Lower leg skin (tissue), 4 donors: ENCODE measurements at places on chromosomes 13 and 19.

DNA sequence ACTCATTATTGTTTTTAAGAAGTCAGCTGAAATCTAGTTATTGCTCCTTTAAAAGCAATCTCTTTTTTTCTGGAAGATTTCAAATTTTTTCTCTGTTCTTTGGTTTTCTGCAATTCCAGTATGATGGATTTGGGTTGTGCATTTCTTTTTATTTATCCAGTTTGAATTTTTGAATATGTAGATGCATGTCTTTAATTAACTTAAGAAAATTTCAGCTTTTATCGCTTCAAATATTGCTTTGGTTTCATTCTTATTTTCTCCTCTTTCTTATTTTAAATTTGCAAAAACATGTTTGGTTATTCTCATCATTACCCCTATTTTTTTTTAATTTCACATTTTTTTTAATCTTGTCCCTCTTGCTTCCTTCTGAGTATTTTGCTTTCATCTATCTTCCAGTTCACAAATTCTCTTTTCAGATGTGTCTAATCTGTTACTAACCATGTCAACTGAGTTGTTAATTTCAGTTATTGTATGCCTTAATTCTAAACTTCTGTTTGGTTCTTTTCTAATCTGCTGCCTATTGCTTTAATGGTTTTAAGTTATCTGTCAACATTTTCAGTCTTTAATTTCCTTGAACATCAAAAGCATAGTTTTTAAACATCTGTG, 56.8 kb downstream of the RAP2A start:
- DNase-seq: no peak

- no peak for DNase-seq
These were observed 49.9 kb downstream of the ZNF787 start for GRCh38 chr19:56071151-56071550.

GRCh38 chr19:51034704-51035103, at the start of gene KLK12:
KLK12 (minus strand) TSS chr19:51035002; CDS start chr19:51034621, 381 bp downstream.
- no peak for DNase-seq

GRCh38 chr13:42653679-42654078, 79.7 kb downstream of the TNFSF11 start:
- DNase-seq: no peak

GRCh38 chr19:13963603-13964105, 11.3 kb downstream of the DCAF15 start:
- no peak for DNase-seq

- no peak for DNase-seq
These were observed 57.5 kb upstream of the KCTD4 start for GRCh38 chr13:45258334-45258675.

DNA sequence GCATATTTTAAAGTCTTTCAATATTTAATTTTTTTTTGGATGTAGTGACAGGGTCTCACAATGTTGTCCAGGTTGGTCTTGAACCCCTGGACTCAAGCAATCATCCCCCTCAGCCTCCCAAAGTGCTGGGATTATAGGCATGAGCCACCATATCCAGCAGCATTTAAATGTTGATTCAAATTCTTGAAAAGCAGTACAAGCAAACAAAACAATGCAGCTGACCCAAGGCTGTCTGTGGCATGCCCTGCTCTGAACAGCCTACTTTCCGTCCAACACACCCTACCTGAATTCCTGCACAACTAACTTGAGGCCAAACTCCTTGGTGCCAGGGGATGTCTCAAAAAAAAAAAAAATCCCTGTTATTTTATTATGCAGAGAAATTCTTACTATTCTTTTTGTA, 23.0 kb downstream of the NEK5 start:
- no peak for DNase-seq

DNA sequence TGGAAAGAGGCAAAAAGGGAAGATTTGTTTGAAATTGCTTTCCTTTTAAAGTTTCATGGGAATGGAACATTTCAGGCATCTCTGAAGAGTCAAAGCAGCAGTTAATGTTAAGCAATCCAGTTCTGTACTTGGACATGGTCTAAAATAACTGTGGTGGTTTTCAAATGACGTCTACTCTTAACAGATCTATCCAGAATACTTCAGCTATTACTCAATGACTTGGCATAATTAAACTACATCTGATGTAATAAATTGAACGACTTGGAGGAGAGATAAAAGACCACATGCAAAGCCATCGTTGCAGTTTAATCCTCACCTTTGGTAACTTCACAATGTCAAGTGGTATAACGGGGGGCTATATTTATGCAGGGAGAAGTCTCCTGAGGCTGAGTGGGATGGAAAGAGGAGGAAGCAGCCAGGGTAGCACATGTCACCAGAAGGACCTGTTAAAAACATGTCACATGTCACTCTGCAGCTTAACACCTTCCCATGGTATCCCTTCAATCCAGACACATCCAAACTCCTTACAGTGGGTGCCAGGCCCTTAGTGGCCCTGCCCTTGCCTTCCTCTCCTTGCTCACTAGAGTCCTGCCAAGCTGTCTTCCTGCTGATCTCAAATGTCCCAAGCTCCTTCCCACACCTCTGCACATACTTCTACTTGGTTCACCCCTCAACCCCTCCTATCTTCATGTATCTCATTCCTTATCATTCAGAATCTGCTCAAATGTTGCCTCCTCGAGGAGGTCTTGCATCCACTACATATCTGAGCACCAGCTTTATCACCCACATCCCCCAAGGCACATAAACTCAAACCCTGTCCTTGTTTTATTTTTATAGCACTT, 327.8 kb downstream of the SUCLA2 start:
- DNase-seq: no peak
